ENCODE measurements at places on chromosomes 3 and 15.

DNA sequence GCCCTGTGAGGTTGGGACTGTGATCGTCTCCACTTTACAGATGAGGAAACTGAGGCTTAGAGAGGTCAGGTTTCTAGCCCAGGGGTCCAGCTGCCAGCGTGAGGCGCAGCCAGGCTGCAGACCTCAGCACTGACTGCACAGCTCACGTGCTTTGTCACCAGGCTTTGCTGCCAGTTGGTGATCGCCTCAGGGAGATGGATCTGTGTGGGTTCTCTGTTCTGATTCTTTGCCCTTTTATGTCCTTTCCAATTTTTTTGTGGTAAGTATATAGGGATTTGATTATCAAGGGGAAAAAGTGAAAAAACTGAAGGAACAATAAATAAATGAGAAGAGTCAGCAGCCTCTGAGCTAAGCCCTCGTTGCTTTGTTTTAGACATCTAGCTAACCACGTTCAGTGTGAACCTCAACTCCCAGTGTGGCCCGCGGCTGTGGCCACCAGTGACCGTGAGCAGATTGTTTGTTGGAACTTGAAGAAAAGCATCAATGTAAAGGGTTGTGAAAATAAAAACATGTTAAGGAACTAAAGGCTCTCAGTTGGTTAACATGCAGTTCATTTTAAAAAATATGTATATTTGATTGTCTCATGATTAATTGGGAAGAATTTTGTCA is 117.6 kb downstream of the PDE8A start:
- no peak for DNase-seq

DNA sequence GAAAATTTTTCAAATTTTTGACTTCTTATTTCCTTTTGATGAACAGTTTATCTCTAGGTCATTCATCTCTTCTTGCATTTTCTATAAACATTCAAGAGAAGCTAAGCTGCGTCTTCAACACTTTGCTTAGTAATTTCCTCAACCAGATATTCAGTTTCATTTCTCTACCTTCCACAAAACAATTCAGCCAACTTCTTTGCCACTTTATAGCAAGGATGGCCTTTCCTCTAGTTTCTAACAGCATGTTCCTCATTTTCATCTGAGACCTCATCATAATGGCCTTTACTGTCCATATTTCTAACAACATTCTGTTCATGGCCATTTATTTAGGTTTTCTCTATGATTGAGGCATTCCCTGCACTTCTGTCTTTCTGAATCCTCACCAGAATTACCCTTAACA is 90.0 kb downstream of the ARIH1 start:
- no peak for DNase-seq

GRCh38 chr3:126998728-126999127 is 15.8 kb downstream of the PLXNA1 start:
- no peak for DNase-seq

DNA sequence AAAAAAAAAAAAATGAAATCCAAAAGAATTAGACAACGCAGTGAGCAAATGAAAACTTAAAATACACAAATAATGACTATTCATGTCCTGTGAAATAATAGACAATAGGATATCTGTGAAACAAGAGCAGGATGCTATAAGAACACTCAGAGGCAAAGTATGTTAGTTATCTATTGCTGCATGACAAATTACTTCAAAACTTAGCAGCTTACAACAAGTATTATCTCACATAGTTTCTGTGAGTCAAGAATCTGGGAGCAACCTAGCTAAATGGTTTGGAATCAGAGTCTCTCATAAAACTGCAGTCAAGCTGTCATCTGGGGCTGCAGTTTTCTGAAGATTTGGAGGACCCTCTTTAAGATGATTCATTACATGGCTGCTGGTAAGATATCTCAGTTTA is 36.5 kb upstream of the ZMAT3 start:
- peak; percentile 62 for DNase-seq

- DNase-seq = no peak
Measured at GRCh38 chr3:33858131-33858530, 59.7 kb downstream of the PDCD6IP start.

- DNase-seq = peak; percentile 31
Measured at GRCh38 chr3:196440696-196441095, 8.5 kb upstream of the UBXN7 start.

- DNase-seq = peak; percentile 92
Measured at GRCh38 chr15:82951472-82952157, 905 bp downstream of the HOMER2 start.

DNA sequence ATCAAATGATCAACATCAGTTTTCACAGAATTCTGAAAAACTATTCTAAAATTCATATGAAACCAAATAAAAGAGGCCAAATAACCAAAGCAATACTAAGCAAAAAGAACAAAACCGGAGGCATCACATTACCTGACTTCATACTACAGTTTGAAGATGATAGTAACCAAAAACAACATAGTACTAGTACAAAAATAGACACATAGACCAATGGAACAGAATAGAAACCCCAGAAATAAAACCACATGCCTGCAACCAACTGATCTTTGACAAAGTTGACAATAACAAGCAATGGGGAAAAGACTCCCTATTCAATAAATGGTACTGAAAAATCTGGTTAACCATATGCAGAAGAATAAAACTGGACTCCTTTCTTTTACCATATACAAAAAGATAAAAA is 75.7 kb upstream of the FXR1 start:
- DNase-seq = no peak

GRCh38 chr3:65342084-65342683 is 654.4 kb upstream of the ADAMTS9 start:
- no peak for DNase-seq

- DNase-seq = no peak
Measured at GRCh38 chr3:127209155-127209839, 16.4 kb downstream of the PRR23E start.

DNA sequence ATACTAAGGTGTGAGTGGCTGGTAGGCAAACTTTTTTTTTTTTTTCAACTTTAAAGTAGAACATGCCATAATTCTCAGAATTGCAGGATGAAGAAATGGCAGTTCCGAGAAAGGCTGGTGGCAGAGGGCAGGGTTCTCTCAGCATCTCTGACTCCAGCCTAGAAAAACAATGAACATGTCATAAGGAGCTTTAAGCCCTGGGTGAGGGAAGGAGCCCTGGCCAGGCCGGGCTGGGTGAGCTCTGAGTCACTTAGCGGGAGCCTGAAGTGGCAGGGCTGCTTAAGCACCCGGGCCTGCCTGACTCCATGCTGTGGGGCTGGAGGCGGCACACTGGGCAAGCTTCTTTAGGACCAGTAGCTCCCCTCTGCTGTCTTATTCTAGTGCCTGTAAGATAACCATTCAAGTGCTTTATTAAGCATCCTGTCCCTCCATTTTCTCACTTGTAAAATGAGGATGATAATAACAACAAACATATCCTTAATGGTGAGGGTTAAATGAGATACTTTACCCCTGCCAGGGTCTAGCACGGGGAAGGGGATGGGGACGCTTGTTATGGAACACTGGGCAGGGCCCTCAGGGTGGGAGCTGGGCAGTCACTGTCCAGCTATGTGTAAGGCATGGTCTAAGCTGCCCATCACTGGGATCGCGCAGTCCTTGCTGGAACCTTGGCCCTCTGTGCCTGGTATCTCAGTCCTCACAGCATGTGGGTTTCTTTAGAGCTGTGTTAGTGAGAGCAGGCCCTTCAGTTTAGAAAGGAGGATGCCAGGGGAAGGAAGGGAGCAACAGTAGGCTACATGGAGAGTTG is 18.4 kb downstream of the SMAD6 start:
- peak; percentile 97 for DNase-seq

DNA sequence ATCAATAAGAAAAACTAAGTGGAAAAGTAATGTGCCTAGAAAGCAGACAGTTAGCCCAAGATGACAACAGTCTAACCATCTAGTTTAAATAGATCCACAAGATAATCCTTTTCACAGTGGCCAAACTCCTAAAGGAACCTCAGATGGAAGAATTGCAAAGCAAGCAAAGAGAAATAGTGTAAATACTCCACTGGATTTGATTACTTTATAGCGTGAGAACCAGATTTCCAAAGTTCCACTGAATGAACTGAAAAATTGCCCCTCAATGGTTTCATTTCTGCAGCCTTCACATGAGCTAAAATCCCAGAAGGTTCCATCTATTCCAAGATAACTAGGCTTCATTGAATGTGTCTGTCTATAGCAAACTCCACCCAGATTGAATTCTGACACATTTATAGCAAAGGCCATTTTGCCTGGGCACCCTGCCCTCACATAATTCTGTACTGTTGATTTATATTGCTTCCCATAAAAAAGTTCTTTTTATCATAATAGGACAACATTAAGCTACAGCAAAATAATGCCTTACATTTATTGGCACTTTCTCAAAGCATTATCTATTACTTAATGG is 129.7 kb upstream of the THBS1 start:
- no peak for DNase-seq

- DNase-seq = no peak
Measured at GRCh38 chr3:180278583-180279188, 241.9 kb upstream of the PEX5L start.

GRCh38 chr3:125203731-125204130 is 8.8 kb downstream of the SLC12A8 start:
- no peak for DNase-seq

DNA sequence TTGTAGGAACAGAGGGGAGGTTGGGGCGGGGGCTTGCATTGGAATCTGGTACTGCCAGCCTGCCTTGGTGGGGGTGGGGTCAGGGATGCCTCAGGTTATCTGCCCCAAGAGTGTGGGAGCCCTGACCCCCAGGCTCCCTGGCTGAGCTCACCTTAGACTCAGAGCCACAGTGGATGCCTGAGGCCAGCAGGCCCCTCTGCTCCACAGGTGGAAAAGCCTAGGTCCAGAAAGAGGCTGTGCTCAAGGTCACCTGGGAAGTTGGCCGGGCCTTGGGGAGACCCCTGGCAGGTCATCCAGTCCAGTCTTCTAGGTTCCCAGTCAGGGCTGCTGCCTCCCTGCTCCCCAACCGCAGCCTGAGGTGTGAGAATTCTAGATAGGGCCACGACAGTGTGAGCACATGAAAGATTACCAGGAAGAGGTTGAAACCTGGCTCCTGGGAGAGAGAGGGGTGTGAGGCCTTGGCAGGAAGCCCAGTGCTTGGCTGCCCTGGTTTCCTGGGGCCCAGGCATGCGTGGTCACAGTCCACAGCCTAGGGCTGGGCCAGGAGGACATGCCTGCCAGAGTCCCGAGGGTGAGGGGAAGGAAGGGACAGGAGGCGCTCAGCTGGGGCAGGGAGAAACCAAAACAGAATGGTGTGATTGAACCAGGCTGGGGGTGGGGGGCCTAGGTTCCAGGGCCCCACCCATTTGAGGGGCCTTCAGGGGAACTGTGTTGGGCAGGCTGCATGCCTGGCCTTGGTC is 4.9 kb downstream of the HDAC11 start:
- DNase-seq = peak; percentile 81

DNA sequence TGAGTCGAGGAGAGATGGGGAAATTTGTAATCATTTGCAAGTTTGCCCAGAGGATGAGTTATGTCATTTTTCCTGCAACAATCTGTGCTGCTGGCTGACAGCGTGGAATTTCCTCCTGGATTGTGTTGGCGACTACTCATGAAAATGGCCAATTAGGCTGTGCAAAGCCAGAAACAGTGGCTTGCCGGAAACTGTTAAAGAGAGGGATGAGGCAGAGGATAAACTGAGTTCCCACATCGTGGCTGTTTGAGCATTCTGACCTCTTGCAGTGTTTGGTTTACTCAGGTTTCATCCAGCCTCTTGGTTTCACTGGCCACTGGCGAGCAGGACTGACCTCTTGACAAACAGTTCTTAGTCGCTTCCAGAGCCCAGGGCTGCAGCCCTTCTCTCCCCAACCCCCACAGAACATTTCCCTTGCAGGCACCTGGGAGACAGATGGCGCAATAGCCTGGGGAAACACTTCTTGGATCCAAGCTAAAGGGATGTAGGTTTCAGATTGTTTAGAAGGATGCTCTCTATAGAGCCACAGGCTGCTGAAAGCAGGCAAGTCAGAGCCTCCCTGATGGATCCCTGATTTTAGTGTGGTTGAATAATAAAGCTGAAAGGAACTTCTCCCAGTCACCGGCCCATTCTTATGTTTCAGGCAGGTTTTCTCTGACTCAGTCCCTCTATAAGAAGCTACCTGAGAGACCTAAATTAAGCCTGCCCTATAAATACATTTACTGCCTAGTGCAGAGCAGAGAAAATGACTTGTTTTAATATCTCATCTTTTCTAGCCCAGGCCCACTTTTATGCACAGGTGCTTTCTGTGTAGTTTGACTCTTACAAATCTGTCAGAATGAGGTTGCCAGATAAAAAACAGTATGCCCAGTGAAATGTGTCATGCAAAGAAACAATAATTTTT is 92.8 kb upstream of the UBE2E1 start:
- DNase-seq = peak; percentile 47

- DNase-seq = no peak
Measured at GRCh38 chr3:165837058-165837525, at the start of gene BCHE. BCHE (minus strand) TSS chr3:165837423; CDS start chr3:165831033, 6,390 bp downstream.

DNA sequence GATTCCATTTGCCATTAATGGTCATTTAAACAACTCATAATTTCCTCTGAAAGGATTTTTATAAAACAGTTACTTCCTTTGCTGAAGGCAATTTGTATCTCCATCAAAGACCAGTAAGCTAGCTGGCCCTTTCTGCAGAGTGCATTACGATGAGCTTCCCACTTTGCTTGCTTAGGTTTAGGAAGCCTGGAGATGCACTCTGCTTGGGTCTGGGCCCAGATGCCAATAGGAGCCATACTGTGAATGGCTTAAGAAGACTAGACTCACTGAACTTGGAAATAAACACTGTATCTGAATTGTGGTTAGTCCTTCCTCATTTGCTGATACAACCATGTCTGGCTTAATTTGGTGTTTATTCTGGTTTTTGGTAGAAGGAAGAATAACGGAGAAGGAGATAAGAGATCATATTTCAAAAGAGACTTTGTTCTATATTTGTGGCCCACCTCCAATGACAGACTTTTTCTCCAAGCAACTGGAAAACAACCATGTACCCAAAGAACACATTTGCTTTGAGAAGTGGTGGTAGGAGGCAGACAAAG is 38.1 kb downstream of the OXNAD1 start:
- no peak for DNase-seq

DNA sequence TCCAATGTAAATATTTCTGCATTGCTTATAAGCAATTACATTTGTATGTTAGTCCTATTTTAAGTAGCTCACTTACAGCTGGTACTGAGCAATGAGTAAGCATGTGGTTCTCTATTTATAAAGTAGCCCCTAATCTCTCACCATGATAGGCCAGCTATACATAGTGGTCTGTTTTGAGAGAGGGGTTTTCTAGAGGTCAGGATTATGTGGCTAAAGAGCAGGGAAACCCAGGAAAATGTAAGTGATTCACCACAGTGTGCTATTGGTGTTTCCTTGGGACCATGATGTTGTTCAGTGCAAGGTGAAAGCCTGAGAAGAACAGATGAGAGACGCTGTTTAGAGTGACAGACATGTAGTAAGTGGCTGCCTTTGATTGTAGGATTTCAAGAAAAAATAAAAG is 26.4 kb downstream of the RBMS3 start:
- no peak for DNase-seq
